ENCODE measurements at places on chromosomes 16 and 17.

DNA sequence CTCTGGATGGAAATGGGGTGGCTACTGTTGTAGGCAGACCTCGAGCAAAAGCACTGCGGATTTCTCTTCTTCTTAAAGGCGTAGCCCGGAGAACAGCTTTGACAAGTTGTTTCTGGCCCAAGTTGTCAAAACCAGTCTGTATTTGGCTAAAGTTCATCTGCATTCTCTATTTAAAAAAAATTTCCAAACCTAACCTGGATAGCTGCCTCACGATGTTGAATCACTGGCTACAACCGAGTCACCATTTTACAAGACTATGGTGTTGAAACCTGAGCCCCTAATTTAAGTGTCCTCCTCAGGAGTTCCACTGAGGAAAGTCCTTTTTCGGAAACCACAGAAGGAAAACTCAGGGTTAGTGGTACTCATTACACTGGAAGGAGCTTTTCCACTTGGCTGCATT is 1.5 kb downstream of the SLC16A6 start:
- no peak for DNase-seq

- no peak for DNase-seq
These were observed 57.9 kb upstream of the CLEC19A start for GRCh38 chr16:19227643-19228042.

DNA sequence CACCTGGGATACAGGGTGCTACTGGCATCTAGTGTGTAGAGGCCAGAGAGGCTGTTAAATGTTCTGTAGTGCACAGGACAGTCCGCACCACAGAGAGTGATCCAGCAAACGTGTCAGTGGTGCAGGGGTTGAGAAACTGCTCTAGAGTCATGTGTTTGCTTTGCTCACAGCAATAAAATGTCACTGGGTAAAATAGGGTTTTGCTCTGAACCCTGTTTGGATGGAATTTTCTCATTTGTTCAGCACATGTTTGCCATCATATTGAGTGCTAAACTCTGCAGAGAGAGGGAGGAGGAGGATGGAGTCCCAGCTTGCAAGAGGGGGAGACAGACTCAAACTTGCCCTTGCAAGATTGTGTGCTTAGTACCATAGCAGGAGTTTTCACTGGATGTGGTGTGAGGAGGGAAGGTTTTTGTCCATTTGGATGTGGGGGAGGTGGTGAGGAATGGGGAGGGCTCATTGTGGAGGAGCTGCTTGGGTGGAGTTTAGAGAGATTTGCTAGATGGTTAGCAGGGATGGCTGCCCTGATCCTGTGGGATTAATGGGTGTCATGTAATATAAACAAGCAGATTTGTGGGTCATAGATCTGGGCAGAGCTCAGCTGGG is 11.8 kb downstream of the PLCG2 start:
- DNase-seq: no peak

GRCh38 chr17:3485481-3486068 is 9.8 kb downstream of the ASPA start:
- no peak for DNase-seq

GRCh38 chr16:2056077-2056476 is 8.3 kb downstream of the TSC2 start:
- DNase-seq: no peak

- DNase-seq: no peak
These were observed 21.1 kb downstream of the ARHGAP23 start for GRCh38 chr17:38449364-38449763.

DNA sequence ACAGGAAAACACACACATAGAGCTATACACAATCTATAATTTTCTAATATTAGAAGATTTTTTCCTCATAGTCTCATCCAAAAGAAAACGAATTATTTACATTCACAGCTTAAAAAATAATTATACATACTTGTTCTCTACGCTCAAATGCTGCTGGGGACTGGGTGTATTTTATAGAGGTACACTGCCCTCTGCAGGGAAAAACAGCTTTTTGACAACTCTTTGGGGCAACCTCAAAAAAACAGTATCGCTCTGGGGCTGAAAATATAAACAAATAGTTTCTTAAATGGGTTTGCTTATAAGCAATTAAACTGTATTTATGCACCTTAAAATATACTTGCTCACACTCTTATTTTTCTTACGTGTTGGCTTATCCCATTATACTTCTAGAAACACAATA is 261.8 kb upstream of the PSMD7 start:
- DNase-seq: no peak

DNA sequence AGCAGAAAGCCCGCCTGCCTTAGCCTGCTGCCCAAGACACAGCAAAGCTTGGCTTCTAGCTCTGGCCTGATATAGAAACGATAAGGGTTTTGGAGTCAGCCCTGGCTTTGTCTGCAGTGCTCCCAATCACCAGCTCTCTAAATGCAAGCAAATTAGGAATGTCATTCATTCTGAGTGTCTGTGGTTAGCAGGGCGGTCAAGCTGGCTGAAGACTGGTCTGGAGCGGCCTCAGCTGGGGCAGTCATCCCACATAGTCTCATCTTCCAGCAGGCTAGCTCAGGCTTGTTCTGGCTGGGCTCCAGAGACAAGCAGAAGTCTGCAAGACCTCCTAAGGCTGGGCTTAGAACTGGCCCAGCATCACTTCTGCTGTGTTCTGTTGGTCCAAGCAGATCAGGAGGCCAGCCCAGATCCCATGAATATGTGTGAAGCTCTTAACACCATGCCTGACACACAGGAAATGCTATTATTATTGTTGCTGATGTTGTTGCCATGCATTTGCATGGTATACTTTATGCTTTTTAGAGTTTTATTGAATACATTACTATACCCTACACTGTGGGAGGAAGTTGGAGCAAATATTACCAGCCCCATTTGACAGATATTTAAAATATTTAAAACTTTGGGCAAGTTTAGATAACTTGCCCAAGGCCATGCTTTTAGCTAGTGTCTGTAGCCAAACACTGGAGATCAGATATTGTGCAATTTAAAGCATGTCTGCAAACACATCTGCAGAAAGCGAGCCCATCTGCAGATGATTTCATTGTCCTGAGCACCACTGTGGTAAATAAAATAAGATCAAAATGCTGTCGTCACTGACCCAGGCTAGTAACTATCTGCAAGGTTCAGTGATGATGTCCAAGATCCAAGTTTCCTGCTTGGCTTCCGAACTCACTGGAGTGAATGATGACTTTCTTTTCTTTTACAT is 24.8 kb downstream of the TMC7 start:
- DNase-seq: no peak

- no peak for DNase-seq
These were observed 16.1 kb upstream of the CRHR1 start for GRCh38 chr17:45768000-45768399.

GRCh38 chr17:80793421-80793820 is 198.2 kb upstream of the CHMP6 start:
- no peak for DNase-seq

DNA sequence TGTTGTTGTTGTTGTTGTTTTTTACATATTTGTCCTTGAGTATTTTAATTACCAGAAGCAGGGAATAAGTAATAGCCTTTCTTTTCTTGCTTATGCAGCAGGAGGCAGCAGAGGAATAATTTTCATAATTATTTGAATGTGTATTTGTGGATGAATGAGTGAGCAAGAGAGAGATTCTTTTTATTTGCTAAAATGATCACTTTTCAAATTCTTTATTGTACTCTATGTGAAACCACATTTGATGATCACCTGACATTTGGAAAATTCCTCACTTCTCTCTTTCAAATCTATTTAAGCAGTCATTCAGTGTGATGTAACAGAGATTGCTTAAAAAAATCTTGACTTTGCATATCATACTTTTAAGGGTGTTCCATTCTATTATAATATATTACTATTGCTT is 223.6 kb downstream of the BCAS3 start:
- DNase-seq: no peak

GRCh38 chr16:54030451-54030850 is 256.1 kb downstream of the IRX3 start:
- no peak for DNase-seq

GRCh38 chr17:64328036-64328858 is 62.4 kb downstream of the PECAM1 start:
- no peak for DNase-seq

DNA sequence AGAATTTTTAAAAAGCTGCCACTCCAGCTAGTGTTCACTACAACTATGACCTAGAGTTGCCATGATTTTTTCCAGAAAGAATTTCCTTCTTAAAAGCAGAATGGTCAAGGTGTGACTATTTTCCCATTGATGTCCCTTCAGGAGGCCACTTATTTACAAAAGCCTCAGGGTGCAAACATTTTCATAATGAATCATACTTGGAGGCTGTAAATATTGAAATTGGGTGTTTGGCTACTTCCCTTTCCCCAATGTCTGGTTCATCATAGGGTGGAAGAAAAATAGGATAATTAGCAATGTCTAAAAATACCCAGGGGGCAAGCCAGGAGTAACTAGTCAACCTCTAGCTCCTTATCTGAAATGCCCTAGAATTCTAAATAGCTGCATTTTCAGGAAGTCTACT is 18.8 kb downstream of the AXIN2 start:
- no peak for DNase-seq

GRCh38 chr17:31877911-31878702 is 19.1 kb upstream of the COPRS start:
- no peak for DNase-seq

GRCh38 chr16:80226499-80226898 is 314.3 kb upstream of the DYNLRB2 start:
- DNase-seq: no peak

GRCh38 chr16:47892999-47893398 is 262.8 kb downstream of the ABCC12 start:
- no peak for DNase-seq

DNA sequence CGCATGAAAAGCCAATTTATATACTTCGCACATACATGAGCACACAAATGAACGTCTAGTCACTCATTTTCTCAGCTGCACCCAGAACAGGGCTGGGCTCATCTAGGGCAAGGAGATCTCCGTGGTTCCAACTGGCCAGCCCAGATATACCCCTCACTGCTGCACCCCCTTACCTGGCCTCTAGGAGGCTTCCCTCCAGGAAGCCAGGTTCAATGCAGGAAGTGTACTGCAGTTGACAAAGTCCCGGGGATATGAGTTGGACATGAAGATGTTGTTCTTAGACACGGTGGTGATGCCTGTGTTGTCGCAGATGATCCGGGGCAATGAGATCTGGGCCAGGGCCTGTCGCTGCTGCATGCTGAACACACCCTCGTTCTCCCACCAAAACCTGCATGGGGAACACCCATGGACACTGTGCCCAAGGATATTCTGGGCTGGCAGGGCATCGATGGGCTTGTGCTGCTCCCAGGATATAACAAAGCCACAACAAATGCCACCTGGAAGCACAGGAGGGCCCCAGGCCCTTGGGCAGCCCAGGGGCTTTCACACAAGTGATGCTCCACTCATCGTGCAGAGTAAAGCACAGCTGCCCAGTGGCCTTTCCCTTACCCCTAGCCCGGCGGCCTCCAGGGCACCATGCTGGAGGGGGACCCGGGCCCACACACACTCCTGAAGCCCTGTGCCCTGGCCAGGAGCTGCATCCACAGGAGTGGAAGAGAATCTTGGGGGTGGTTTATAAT is 10.1 kb downstream of the MPO start:
- no peak for DNase-seq

DNA sequence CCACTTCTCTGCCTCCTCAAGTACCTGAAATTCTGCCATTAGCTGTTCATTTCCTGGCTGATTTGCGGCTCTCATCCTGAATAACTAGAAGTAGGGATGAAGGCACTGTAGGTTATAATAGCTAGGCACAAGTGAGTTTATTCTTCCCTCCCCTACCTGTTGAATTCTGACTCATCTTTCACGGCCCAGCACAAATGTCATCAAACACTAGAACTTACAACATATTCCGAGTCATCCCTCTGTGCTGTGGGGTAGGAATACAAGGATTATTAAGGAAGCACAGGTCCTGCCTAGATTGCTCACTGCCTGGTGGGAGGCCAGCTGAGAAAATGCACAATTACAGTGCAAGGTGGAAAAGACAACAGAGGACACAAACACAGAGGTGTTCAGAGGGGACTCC is 103.7 kb upstream of the ASIC2 start:
- DNase-seq: no peak

DNA sequence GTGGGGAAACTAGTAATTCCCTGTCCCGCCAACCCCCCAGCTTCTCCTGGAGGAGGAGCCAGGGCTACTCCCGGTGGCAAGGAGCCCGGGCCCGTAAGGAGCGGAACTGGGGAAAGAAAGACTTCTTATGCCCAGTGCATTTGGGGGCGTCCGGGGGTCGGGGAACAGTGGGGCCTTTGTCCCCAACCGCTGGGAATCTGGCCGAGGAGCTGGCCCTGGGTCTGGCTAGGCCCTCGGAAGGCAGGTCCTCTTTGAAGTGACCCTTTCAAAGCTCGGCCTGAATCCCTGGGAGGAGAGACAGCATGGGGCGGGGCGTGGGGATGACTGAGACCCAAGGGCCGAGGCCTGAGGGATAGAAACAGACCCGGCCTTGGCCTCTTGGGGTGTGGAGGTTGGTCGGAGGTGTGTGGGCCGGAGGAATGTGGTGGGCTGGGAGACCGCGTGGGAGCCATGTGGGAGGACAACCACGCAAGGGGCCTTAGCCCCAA is 6.0 kb downstream of the ARHGAP23 start:
- DNase-seq: no peak

GRCh38 chr17:55988861-55989260 is 164.4 kb upstream of the ANKFN1 start:
- no peak for DNase-seq

DNA sequence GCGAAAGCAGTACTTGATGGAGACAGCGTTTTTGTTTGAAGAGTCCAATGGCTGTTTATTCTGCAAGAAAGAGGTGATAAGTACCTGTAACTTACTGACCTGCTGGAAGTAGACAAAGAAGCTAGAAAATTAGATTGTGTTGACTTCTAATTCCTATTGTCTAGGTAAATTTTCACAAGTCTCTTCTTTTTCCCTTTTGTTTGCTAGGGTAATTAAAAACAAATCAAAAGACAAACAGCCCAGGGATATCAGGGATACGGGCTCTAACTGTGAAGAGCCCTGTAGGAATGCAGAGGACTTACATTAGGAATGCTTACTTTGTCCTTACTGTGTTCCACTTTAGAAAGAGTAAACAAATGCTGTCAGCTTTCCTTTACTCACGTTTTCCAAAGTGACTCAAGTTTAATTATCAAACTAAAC is 7.0 kb downstream of the PSME3IP1 start:
- DNase-seq: no peak
